ENCODE measurements at places on chromosomes 4 and X.

DNA sequence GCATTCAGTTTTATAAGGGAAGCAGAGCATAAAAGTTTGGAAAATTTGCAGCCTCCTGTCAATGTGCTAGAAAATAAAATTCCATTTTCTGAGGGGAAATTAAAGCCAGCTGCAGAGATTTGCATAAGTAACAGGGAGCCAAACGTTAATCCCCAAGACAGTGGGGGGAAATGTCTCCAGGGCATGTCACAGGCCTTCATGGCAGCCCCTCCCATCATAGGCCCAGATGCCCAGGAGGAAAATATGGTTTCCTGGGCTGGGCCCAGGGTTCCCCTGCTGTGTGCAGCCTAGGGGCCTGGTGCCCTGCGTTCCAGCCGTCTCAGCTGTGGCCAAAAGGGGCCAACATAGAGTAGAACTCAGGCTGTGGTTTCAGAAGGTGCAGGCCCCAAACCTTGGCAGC lies 9.3 kb downstream of the RNF4 start:
- DNase-seq: no peak

DNA sequence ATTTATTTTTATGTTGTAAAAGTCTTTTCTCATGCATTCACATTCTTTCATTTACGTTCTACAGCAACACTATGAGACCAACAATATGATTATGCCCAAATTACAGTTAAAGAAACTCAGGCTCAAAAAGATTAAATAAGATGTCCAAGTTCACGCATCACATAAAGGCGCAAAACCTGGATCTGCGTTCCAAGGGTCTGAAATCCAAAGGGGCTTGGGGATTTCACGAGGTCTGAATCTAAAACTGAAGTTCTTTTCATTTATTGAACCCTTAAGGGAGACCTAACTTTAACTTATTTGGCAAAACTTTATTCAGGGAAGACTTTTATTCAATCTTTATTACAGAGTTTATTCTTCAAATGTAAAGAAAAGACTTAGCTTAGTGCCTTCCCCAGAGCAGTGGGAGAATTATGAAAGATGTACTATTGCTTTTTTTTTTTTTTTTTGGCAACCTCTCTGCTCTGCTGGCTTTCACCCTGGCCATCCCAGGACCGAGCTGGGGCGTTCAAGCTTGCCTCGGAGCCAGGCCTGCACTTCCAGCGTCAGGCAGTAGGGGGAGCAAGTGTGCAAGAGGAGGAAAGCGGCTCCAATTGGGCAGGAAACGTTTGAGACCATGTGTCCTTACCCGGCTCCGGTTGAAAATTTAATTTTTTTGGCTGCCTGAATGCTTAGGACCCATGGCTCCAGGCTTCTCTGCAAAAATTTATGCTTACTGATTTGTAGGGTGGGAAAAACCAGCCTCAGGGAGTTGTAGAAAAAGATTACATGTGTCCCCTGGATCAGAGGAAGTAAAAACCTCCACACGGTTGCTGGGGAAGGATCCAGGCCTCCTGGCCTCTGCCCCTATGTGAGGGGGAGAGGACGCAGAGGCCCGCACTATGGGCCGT lies 344.3 kb upstream of the KLF3 start:
- DNase-seq: peak; percentile 62

DNA sequence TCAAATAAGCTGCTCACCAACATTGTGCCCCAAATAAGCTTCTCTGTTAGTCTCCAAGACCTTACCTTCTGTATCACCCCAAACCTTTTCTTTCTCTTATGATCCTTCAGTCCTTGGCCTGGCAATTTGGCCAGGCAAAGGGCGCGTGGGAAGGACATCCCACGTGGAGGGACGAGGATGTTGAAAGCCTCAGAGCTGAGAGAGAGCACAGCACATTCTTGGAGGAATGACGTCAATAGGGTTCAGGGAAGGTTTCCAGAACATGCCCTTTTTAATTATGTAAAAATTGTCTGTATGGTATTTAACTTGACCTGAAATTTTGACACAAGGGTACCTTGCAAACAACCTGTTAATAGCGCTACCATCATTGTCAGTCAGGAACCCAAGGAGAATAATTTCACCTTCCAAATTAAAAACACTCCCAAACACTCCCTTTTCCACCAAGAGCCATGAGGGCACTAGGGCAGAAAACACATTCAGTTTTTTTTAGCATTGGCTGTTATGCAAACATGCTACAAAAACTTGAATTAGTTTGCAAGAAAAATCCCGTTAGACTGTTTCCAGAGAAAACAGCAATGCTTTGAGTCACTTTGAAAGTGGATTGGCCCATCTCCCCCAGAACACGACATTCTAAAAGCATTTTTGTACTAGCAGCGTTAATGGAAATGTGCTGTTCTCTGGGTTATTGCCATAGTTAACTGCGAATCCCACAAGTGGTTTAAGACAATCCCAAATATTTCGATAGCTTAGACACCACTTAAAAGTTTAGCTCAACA lies 183.2 kb upstream of the PUDP start:
- DNase-seq: peak; percentile 99

GRCh38 chr4:175341203-175341755 lies 423.1 kb downstream of the ADAM29 start:
- no peak for DNase-seq

- DNase-seq: no peak
Observed at GRCh38 chr4:94978904-94979303, 221.1 kb downstream of the BMPR1B start.

DNA sequence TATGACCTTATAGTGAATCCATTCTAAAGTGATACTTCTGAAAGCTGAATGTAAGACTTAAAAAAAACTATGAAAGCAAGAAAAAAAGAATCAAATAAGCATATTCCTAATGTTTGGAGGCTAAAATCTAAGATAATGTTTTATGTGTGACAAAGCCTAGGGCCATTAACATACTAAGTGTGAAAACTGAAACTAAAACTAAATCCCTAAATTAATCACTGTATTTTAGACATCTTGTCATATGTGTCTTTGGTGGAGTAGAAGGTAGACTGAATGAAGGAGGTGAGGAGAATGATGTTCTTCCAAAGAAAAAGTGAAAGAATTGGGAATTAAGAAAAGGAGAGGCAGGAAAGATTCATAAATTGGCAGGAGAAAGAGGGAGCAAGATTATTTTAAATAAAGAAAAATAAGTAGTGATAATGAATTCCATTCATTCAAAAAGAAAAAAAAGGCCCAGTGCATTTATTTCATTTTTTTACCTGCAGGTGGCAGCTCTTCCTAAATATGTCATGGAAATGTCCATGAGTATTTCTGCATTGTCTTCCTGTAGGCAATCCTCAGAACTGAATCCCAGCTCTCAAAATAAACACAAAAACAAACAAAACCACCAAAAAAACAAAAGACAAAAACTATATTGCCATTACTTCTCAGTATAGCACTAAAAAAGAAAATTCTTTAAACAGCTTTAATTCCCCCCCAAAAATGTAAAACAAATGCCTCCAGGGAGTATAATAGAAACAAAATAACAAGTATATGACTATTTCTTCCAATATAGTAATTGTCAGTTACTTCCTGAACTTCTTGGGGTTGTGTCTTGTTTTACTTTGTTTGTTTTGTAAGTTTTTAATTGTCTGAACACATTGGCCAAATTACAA lies 17.0 kb upstream of the AP1AR start:
- no peak for DNase-seq

GRCh38 chr4:87192145-87192919 lies 28.1 kb downstream of the KLHL8 start:
- no peak for DNase-seq

DNA sequence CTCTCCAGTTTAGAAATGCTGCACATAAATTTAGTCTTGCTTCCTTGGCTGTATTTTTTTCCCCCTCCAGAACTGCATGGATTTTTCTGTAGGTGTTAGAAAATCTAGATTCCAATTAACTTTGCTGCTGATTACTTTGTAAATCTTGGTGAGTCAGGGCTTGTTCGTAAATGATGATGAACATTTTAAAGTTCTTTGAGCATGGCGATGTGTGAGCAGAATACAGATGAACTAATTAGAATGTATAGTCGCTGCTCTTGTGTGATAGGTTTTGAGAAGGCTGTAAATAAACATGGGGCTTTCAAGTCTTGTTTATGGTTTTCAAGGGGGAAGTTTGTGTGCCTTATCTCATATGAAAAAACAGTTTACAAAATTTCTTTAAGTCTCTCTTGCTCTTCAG lies 23.3 kb downstream of the LIMCH1 start:
- no peak for DNase-seq

- no peak for DNase-seq
Observed at GRCh38 chrX:70289168-70289792, 447 bp downstream of the PDZD11 start.

GRCh38 chr4:101135371-101136010 lies 211.8 kb downstream of the PPP3CA start:
- DNase-seq: no peak

- no peak for DNase-seq
Observed at GRCh38 chrX:72271091-72271788, 5.8 kb downstream of the RPS4X start.

DNA sequence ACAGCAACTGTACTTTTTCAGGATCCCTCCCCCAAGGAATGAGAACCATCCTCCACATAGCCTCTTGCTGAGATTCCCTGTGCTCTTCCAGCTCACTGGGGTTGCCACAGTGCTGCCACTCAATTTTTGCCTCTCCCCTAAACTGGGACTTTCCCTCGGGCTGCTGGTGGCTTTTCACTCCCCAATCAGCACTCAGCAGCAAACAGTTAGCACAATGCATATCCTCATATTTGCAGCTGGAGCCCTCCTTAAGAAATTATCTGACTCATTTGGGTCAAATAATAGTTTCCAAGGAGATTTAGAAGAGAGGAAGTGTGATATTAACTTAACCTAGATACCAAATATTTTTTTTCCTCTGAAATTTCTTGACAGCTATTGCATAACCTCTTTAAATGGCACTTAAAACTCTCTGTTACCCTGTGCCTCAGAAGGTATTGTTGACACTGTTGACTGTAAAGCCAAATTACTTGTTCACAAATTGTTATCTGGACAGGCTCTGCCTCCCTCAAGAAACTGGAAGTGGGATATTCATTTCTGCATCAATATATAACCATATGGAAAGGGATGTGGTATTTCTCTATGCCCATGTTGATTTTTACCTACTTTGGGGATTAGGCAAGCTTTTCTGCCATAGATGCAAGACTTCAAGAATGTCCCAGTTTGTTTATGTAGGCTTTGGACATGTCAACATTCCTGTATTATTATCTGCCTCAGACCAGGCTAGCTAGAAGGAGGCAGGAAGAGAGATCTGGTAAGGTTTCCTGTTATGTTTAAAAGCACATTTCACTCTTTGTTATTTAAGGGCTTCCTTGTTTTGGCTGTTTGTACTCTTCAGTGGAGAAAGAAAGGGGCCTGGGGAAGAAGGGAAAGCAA lies 58.0 kb downstream of the SEPTIN11 start:
- DNase-seq: peak; percentile 71

GRCh38 chr4:112277220-112277619 lies 8.5 kb downstream of the TIFA start:
- no peak for DNase-seq

DNA sequence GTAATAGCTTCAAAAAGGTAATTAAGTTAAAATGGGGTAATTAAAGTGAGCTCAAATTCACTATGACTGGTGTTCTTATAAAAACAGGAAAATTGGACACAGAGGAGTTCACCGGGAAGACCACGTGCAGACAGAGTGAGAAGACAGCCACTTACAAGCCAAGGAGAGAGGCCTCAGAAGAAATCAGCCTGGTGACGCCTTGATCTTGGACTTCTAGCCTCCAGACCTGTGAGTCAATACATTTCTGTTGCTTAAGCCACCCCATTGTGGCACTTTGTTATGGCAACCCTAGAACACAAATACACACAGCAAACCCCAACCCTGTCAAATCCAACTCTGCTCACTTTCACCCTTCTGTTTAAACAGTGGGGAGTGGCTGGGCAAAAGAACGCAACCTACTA lies 4.1 kb upstream of the CD38 start:
- no peak for DNase-seq

DNA sequence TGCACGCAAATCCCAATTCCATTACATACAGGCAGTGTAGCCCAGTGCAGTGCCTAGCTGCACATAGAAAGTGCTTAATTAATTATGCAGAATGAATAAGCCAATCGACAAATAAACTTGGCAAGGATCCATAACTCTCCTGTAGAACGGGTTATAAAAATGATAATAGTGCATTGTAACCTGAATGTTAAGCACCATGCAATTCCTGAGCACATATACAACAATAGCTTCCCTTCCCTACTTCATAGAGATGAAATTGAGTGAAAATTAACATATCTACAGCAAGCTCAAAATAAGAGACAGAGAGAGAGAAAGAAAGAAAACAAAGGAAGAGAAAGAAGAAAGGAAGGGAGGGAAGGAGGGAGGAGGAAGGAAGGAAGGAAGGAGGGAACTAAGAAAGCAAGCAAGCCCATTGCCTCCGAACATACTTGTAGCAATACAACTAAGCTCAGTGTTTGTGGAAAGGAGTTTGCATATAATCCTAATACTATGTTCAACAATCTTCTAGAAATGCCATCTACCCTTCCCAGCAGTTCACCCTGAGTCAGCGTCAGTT lies 1074.0 kb upstream of the LCORL start:
- DNase-seq: no peak

- DNase-seq: no peak
Observed at GRCh38 chr4:66376396-66376795, 706.1 kb upstream of the EPHA5 start.

- DNase-seq: no peak
Observed at GRCh38 chr4:103778221-103778620, 58.4 kb upstream of the TACR3 start.

GRCh38 chr4:147103403-147103946 lies 157.8 kb upstream of the TTC29 start:
- peak; percentile 93 for DNase-seq

DNA sequence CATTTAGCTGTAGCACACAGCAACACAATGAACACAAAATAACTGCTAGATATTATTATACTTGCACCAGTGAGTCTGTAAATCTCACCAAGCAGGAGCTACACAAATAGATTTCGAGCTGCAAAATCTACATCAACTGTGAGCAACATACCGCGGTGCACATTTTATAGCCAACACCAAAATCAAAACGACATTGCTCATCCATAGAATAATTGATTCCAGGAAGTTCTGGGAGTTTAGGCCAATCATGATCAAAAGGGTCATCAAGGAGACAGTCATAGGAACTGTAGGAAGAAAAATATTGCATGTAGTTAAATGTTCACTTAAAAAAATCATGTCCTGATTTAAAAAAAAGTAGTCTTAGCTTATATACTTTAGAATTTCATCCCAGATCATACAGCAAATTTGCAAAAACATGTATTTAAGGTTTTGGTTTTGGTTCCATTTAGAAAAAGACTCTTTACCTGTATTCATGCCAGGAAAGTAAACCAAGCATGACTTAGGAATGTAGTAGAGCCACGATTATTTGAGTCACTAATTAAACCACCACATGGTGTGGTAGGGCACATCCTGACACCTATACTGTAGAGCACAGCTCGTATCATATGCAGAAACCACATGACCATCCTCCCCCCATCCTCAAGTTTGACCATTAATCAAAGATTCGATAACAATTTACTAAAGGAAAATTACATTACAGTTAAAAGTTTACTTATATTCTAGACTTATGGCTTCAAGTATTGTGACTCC lies 250.4 kb downstream of the ADAMTS3 start:
- DNase-seq: no peak

- no peak for DNase-seq
Observed at GRCh38 chr4:102298716-102299115, 46.6 kb downstream of the SLC39A8 start.
